ENCODE measurements at places on chromosomes 1 and 21.

DNA sequence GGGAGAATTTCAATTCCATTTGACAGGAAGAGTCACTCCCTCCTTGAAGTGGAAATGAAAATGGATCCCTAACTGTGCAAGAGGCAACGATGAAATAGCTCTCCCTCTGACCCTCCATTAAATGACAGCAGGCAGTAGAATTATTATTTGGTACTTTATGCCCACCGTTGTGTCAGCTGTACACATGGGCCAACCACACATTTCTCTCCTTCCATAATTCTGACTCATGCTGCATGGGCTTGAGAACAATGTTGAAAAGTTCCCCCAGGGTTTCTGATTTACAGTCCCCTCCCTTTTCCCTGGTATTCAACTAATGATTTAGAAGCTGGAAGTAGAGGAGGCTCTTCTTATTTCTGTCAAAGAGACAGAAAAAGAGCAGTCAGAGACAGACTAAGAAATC, 103.5 kb downstream of the RGS7 start:
- no peak for DNase-seq

- DNase-seq: no peak
Measured at GRCh38 chr1:2911421-2912178, 109.7 kb upstream of the ACTRT2 start.

GRCh38 chr1:12336413-12336812, 106.6 kb downstream of the VPS13D start:
- DNase-seq: no peak

DNA sequence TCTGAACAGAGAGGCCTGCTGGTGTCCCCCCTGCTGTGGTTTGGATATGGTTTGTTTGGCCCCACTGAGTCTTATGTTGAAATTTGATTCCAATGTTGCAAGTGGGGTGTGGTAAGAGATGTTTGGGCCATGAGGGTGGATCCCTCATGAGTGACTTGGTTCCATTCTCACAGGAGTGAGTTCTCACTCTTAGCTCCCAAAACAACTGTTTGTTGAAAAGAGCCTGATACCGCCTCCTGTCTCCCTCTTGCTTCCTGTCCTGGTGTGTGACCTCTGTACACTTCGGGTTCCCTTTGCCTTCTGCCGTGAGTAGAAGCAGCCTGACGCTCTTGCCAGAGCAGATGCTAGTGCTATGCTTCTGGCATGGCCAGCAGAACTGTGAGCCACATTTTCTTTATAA, 60.5 kb downstream of the C21orf91 start:
- no peak for DNase-seq

- peak; percentile 44 for DNase-seq
Measured at GRCh38 chr1:231724876-231725647, 98.5 kb downstream of the DISC1 start.

All from GM03348 (cell line).